ENCODE measurements at places on chromosomes 7 and 10.

DNA sequence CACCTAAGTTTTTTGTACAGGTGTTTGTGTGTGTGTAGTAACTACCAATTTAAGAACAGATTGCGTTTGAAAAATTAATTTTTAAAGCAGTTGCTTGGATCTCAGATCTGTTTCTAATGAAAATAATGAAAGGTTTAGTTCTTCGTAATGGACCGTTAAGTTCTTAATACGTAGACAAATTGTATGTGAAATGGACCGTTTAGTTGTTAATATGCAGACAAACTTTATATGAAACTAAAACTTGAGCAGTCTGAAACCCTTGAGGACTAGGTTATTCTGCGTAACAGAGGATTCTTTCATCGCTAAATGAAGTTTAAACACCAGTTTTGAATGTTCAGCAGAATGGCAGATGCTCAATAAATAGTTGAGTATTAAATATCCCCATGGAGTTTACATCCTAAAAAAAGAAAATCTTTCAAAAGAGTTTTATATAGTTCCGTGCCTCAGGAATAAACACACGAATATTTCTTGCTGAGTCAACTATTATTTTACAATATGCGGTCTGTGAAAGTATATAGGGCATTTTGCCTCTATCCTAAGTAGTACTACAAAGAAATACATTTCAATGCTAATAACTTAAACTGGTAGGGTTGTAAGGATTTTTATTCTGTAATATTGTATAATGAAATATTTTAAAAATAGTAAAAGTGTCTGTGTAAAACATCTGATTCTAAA, 1.2 kb downstream of the DBF4 start:
- no peak for DNase-seq

GRCh38 chr10:110859973-110860376, 11.8 kb upstream of the PDCD4 start:
- DNase-seq: no peak

DNA sequence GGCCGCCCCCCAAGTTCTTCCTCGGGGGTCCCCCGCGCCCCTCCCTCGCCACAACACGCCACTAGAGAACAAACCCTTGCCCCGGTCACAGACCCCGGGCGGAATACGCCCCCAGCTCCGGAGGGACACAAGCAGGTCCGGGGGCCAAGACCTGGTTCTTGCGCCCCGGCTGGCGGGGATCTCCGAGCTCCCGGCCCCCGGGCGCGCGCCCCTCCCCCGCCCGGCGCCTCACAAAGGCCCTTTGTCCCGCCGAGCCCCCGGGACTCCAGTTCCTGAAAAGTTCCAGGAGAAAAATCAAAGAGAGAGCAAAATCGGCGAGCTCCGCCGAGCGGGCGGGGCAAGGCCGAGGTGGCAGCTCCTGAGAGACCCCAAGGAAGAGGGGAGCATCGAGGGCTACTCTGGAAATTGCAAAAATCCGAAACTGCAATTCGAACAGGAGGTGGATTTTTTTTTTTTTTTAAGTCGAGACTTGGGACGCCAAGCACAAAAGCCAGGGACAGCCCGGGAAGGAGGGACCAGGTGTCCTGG, 4.0 kb downstream of the TNRC18 start:
- DNase-seq: no peak

GRCh38 chr10:102435133-102435497, 2.7 kb upstream of the CUEDC2 start:
- DNase-seq: no peak

GRCh38 chr7:1537535-1538412, 7.3 kb downstream of the MAFK start:
- DNase-seq: no peak

- DNase-seq: no peak
Measured at GRCh38 chr10:112461029-112461887, 14.2 kb downstream of the VTI1A start.

DNA sequence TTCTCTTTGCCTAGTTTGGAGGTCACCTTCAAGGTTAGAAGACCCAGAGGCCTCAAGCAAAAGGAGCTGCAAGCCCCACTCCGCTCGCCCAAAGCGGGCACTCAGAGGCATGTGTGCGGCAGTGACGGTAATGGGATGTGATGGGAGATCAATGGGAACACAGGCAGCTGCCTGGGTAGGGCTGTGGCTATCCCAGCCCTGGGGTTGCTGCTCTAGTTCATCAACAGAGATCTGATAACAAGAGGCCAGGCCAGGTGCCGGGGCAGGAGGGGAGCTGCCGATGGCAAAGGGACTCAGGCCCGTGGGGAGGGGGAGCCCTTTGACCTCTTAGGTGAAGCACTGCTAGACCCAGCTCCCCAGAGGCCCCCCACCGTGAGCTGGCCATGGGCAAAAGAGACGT, 52.0 kb upstream of the GNA12 start:
- DNase-seq: no peak

- no peak for DNase-seq
Measured at GRCh38 chr7:43952028-43952427, 25.8 kb downstream of the UBE2D4 start.

- DNase-seq: no peak
Measured at GRCh38 chr7:134561-135256, 57.7 kb upstream of the FAM20C start.

DNA sequence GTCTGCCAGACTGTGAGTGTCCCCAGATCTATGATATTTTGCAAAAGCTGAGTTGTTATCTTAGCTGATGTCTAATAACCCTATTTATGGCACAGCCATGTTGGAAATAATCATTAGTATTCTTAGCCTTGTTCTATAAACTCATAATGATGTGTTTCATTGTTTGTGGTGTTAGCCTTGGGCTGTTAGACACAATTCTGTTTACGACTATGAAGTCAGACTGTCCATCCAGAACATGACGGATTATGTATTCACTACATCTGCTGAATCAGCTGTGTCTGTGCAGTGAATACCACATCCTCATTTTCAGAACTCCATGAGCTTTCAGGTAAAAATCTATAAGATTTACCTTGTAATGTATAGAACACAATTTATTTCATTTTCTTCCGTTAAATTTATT, 577.1 kb downstream of the NRG3 start:
- no peak for DNase-seq

All from activated T-cell treated with anti-CD3 and anti-CD28 coated beads for 4 hours (primary cell).